ENCODE measurements at places on chromosomes 13 and 19.

- no peak for DNase-seq
Measured at GRCh38 chr19:1471010-1471514, 8.0 kb downstream of the C19orf25 start.

DNA sequence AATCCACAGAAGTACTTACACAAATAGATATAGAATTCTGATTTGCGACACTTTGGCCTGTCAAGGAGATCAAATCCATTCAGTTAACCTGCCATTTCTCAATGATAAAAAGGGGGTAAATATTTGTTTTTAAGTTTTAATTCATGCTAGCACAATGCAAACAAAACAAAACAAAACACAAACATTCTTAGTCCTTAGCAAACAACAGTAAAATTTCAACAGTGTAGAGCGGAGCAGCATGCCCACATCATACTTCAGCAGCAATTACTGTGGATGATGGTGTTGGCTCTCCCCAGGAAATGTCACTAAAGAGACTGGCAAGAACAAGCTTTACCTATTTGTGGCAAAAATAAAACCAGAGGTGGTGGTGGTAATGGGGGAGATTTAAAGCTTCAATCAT lies 625.2 kb upstream of the PCDH20 start:
- DNase-seq = no peak

DNA sequence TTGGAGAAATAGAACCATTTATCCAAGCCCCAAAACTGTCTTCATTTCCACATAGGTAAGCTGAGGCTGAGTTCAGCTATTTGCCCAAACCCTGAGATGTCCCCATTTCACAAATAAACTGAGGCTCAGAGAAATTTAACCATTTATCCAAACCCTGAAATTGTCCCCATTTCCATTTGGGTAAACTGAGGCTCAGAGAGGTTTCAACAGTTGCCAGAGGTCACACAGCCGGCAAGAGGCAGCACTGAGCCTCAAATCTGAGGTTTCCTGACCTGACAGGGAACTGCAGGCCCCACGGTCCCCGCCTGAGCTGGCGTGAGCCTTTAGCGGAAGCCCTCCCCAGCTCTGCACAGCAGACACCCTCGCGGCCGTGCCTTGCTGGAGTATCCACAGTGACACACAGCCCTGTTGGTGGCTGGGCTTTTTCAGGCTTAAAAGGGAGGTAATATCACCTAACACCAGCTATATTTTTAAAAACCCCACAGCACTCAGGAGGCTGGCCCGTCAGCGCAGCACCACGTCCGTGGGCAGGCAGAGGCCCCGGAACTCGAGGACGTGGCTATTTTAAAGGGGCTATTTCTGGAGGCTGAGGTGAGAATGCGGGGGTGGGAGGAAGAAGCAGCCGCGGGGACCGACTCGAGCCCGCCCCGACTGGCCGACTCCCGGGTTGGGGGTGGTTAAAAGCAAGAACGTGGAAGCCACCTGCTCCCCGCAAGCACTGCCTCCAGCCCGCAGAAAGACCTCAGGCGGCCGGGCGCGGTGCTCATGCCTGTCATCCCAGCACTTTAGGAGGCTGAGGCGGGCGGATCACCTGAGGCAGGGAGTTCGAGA lies 18.5 kb downstream of the PTPRS start:
- no peak for DNase-seq

DNA sequence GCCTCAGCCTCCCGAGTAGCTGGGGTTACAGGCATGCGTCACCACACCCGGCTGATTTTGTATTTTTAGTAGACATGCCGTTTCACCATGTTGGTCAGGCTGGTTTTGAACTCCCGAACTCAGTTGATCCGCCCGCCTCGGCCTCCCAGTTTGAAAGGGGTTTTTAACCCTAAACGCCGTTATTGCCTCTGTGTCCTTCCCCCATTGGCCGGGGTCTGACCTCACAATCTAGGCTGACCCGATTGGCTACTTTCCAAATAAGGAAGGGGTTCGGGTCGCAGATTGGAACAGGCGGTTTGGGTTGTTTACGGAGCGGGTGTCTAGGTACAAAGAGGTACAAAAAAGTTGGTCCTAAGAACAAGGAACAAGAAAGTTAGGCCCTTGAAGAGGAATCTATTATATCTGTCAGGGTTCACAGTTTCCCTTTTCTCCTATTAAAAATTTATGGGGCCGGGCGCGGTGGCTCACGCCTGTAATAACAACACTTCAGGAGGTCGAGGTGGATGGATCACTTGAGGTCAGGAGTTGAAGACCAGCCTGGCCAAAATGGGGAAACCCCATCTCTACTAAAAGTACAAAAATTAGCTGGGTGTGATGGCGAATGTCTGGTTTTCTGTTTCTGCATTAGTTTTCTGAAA lies 1.0 kb downstream of the ZNF253 start:
- DNase-seq = no peak

DNA sequence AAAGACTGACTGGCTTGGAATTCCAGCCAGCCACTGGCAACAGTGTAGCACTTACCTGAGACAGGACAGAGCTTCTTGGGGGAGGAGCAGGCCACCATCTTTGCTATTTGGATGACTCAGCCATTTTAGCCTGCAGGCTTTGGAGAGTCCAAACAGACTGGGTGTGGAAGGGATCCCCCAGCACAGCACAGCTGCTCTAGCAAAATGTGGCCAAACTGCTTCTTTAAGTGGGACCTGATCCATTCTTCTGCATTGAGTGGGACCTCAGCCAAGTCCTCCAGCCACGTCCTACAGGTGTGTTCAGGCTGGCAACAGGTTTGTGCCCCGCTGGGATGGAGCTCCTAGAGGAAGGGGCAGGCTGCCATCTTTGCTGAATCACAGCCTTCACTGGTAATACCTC lies 80.0 kb downstream of the NDFIP2 start:
- no peak for DNase-seq

GRCh38 chr13:29541400-29541799 lies 54.1 kb downstream of the SLC7A1 start:
- DNase-seq = no peak

DNA sequence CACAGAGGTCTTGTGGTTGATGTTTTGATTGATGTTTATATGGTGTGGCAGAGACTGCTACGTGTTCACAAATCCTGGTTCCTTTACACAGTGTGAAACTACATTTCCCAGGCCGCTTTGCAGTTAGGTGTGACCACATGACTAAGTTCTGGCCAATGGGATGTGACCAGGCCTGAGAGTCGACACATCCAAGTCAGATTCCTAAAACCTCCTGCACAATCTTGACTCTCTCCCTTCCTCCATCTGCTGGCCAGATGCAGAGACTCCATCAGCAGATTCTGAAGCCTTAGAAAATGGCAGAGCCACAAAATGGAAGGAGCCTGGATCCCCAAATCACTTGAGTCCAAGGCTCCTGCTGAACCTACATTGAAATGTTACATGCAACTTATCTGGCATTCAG lies 12.6 kb downstream of the CD37 start:
- no peak for DNase-seq

GRCh38 chr13:92560883-92561282 lies 665.7 kb upstream of the GPC6 start:
- DNase-seq = no peak

DNA sequence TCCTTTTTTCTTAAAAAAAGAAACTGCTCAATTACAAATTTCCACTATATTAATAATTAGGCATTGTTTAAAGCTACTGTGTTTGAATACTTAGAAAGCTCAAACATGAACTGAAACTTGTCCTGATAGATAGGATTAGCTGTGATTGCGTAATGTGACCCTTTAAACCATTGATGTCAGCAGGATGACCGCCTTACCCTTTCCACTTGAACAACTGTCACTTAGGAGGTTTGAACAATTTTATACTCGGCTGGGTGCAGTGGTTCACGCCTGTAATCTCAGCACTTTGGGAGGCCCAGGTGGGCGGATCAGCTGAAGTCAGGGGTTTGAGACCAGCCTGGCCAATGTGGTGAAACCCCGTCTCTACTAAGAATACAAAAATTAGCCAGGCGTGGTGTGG lies 2.9 kb downstream of the LAMP1 start:
- no peak for DNase-seq

GRCh38 chr13:79779761-79780160 lies 298.8 kb downstream of the NDFIP2 start:
- DNase-seq = no peak

- DNase-seq = no peak
Measured at GRCh38 chr19:1226522-1227303, 11.1 kb downstream of the CBARP start.

- DNase-seq = no peak
Measured at GRCh38 chr13:23921451-23921888, 24.2 kb upstream of the C1QTNF9B start.

DNA sequence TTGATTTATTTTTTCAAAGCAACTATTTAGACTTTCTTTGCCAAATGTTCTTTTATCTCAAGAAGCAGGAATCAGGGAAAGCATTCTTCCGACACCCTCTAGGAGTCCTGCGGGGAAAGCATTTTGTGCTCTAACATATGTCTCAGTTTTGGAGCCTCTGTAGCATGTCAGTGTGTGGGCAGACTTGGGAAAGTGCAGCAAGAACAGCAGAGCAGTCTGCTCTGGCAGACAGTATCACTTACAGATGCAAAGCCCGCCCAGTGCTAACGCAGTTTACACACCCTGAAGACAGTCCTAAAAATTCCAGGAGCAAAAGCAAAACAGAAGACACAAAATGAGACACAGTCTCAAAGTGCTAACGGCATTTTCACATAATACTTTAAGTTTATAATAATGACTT lies 393.5 kb downstream of the KLF12 start:
- DNase-seq = no peak

- DNase-seq = no peak
Measured at GRCh38 chr13:30841154-30841553, 64.9 kb upstream of the MEDAG start.

DNA sequence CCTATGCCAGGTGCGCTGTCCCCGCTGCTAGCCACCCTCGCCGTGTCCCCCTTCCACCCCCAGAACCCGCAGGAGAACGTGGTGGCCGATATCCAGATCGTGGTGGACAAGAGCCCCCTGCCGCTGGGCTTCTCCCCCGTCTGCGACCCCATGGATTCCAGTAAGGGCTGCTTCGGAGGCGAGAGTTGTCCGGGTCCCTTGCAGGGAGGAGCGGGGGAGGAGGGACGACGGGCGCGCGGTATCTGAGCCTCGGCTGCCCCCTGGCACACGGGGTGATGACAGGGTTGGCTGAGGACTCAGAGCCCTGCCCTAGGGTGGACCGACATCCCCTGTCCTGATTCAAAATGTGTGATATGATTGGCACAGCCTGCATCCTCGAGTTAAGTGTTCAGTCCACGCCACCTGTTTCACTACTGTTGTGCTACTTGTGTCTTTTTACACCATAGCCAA lies 653 bp downstream of the MVB12A start:
- DNase-seq = no peak

DNA sequence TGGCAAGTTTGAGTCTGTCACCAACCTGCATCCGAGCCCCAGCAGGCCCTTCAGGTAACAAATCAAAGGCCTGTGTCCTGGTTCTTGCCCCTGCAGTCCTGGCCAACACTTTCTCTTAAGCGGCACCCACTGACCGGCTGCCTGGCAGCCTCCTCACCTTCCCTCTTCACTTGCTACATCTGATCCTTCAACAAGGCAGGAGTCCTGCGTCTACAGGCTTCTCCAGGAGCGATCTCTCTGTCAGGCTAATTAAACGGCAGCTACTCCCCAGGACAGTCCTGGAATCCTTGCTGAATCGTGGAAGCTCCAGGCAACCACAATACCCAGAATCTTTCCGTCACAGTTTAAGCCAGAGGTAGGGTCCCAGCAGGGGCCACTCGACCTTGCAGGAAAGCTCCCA lies 41.1 kb upstream of the GAS6 start:
- no peak for DNase-seq

GRCh38 chr13:35808846-35809245 lies 322.3 kb downstream of the DCLK1 start:
- no peak for DNase-seq

DNA sequence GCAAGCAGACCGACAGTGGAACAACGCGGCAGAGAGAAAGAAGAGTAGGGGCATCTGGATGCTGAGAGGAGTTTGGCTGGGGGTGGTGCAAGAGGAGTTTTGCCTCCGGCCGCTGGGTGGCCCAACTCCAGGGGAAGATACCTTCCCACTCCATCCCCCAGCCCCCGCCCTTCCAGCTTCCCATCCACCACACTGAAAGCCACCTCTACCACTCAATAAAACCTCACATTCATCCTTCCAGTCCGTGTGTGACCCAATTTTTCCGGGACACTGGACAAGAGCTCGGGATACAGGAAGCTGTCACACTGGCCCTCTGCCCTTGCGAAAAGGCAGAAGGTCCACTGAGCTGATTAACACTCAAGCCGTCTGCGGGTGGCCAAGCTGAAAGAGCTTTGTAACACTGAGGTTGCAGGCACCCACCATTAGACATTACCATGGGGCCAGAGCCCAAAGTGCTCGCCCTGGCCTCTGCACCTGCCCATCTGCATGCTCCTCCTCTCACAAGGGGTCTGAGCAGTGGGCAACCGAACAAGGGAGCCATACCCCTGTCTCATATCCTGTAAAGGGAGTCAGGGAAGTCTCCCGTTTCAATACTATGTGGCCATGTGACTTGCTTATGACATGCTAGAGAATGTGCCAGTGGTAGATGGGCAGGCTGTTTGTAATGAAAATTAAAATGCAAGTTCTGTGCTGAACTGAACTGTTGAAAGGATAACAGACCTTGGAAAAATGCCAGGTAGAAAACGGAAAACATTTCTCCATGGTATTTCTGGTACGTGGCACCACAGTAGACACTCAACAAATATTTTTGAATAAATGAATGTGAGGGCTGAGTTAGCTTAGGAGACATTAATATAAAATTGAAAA lies 205.1 kb upstream of the STARD13 start:
- no peak for DNase-seq

DNA sequence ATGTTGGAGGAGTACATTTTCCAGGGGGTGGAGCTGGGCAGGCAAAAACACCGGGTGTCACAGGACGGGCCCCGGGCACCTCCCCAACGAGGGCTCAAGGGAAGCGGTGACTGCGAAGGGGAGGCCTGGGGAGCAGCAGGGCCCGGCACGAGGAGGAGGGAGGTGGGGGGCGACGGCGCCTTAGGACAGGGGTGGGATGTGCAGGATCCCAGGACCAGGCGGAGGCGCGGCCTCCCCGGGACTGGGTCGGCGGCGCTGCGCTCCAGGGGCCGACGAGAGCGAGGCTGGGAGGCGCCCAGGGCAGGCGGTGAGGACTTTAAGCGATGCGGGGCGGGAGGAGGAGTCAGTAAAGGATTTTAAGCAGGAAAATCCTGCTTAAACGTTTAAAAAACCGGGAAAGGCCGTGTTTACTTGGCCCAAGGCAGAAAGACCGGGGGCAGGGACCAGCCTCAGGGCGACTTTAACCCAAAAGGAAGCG lies 427 bp downstream of the ZNF160 start:
- no peak for DNase-seq

GRCh38 chr13:23322353-23323336 lies 110.9 kb downstream of the SACS start:
- no peak for DNase-seq

DNA sequence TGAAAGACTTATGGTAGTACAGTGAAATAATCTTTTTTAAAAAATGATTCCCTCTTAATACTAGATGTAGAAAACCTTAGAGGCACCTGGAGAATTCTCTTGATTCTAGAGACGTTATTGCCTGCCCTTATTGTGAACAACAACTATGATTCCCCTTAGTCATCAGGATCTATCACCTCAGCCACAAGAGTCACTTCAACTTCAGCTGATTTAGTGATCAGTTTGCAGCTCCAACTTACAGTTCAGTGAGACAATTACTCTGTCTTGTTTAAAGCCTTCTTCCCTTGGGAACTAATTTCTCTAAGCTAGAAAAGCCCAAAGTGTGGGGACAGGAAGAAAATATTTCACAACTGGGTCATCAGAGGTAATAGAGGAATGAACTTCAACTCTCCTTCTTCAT lies 254.3 kb upstream of the SLITRK1 start:
- DNase-seq = no peak

- DNase-seq = no peak
Measured at GRCh38 chr13:70817576-70817975, 709.3 kb upstream of the KLHL1 start.
